ENCODE measurements at places on chromosomes 3 and 15. TPM values are rescaled to one million over a fixed set of nuclear protein-coding genes. Genes with fewer than 3 reads are reported as not detected.

GRCh38 chr15:90883526-90883975, 753 bp upstream of the FES start:
- no peak for DNase-seq

GRCh38 chr3:37458162-37459120, 284.1 kb upstream of the LRRFIP2 start:
- no peak for DNase-seq

DNA sequence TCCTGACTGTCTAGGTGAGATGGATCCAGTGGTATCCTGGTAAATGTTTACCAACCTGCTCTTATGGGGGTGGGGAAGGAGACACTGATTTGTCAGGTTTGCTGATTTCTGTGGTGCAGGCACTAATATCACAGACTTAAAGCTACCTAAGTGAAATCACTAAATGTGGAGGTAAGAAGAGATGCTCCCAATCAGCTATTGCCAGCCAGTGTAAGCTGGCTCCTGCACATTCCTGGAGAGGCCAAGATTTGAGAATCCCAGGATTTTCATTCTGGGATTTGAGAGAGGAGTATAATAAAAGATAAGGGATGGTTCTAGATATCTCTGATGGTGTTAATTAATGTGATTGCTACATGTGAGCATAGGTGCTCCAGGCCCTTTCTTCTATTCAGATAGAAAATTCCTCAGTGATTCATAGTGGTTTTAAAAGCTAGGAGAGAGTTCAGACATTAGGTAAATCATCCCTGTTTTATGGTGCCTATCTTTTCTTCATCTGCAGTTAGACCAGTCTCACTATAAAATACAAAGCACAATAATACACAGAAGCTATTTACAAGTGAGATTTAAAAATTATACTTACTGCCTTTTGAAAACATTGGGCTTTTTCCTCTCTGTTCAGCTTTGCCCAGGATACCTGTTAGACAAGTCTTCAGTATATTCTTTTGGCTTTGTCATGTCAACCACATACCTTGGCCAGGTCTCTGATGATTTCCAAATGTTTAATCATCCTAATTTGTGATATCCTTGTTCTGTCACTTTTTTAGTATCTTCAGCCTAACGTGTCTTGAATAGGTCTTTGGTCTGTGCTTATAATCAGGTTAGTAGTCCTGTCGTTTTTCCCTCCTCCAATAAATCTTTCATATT, 90.9 kb downstream of the MBNL1 start:
- DNase-seq = no peak

Gene MNS1
- total RNA-seq = 2.0 TPM

GRCh38 chr3:186946756-186947375, 16.5 kb downstream of the ST6GAL1 start:
- DNase-seq = no peak

Gene DPH3
- 23.1 TPM for total RNA-seq

Gene SOX14
- not detected for total RNA-seq

Gene VPS13C
- 35.2 TPM for total RNA-seq

DNA sequence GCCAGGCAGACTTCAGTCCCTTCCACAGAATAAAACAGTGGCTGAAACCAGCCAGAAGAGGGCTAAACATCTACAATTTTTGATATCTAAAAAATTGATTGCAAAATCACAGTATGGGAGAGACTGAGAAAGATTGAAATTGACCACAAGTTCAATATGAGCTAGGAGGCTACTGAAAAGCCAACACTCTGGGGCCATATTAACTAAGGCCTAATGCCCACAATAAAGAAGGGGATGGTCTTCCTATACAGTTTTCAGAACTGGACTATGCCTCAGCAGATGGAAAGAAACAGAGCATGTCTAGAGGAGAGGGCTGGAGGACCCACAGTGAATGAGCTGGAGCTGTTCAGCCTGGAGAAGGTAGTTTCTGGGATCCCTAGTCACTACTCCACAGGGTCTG, 53.2 kb downstream of the WNT7A start:
- no peak for DNase-seq

Gene FBN1
- total RNA-seq = 32.1 TPM

Gene NAA80
- 8.5 TPM for total RNA-seq

GRCh38 chr3:193357291-193357690, 21.3 kb downstream of the ATP13A5 start:
- no peak for DNase-seq

- DNase-seq = no peak
Observed at GRCh38 chr3:54897028-54897711, 30.7 kb downstream of the LRTM1 start.

GRCh38 chr15:73282567-73283365, 86.0 kb downstream of the HCN4 start:
- no peak for DNase-seq

Data from cardiac septum (tissue), 1 donor.